Stimulated activated CD4-positive, alpha-beta T cell treated with anti-CD3 and anti-CD28 coated beads, Interleukin-12 subunit alpha, Interleukin-12 subunit beta, amount 100 ng/mL, for 48 hours (primary cell): ENCODE measurements at places on chromosomes 5 and 9.

GRCh38 chr5:38471709-38472108 lies 84.7 kb downstream of the LIFR start:
- DNase-seq = no peak

DNA sequence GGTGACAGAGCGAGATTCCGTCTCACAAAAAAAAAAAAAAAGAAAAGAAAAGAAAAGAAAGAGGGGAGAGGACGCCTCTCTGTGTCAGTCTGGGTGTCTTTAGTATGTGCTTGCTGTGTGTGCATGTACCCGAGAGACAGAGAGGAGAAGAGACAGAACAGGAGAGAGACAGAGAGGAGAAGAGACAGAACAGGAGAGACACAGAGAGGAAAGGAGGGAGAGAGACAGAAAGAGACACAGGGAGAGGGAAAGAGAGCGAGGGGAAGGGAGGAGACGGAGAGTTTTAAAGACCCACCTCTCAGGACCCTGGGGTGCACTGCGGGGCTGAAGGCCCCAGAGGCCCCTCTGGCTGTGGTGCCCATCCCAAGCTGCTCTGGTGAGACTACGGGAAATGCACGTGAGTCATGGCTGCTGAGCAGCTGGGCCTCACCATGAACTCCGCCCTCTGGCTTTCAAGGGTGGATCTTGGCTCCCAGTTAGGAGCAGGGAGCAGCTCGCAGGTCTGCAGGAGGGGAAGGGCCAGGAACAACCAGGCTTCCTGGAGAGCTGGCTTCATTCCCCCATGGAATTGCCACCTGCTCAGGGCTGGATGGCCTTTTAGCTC lies 7.9 kb downstream of the SLC6A3 start:
- DNase-seq = no peak

DNA sequence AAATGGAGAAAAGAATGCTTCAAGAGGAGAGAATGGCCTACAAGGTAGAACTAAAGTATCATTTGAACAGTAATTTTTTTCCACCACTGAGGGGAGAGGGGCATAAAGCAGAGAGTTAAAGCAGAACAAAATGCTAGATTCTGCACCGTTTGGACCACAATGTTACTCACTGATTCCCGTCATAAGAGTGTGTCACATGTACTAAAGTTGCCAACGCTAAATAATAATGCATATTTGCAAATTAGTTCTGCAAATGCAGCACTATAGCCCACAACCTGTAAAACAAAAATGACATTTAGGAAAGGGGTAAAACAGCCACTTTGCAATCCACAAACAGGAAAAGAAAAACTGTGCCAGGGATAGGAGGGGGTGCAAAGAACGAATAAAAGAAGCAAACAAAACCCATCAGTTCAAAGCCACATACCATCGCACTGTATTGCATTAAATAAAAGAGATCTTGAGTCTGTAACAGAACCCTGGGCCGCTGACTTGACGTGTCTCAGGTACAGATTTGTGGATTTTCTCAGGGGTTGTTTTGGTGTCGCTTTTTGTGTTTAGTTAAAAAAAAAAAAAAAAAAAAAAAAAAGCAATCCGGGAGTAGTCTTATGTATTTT lies 7.7 kb upstream of the NFIB start:
- DNase-seq = no peak

DNA sequence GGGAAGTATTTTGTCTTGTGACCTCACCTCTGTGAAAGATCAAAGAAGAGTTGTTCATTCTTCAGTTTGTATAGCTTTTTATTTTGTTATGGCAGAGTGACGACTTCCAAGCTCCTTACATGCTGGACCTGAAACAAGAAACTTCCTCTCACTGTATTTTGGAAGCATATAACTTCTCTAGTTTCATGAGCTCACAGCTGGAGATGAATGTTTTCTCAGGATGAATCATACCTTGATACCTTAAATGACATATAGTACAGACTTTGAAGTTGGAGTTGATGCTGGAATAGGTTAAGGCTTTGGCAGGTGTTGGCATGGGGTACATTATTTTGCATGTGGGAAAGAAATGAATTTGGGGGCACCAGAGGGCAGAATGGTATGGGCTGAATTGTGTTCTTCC lies 112.5 kb downstream of the SLC25A46 start:
- no peak for DNase-seq

DNA sequence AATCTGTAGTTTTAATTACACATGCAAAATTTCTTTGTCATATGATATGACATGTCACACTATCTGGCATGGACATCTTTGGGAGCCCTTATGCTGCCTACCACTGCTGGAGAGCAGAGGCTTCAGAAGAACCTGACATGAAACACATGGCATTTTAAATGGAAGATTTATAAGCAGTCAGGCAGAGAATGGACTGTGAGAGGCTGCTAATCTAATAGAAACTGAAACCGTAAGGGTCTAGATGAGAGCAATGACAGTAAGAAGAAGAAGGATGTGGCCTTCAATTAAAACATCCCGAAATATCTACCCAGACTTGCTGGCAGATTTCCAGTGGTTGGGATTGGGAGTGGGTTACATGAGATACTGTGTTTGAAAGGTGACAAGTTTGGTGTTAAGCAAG lies 149.8 kb downstream of the MACIR start:
- DNase-seq = no peak

- DNase-seq = no peak
Measured at GRCh38 chr5:124599028-124599973, 147.1 kb downstream of the ZNF608 start.

DNA sequence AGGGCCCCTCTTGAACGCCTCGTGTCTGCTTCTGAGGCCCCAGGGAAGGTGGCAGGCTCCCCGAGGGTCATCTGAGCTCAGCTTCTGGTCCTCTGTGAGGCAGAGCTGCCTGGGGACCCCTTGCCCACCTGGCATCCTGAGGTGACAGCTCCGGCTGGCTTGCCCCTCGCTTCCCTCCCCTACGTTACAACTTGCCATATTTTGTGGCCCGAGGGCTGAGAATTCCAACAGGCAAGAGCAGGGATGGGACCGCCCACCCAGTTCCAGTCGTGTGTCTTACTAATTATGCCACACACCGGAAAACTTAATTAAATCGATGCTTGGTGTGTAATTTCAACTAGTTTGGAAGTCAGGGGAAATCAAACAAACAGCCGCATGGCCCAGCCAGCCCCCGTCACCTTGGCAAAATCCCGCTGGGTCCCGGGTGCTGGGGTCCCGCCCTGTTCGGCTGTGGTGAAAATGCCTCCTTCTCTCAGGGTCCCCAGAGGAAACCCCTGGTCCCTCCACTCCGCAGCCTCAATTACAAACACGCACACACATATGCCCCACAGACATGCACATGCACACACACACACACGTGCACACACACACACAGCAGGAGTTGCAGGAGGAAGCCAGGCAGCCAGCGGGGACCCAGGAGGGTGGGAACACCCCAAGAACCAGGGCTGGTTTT lies 221.0 kb upstream of the IER5L start:
- no peak for DNase-seq

GRCh38 chr5:135214897-135215616 lies 181.0 kb upstream of the PITX1 start:
- no peak for DNase-seq

DNA sequence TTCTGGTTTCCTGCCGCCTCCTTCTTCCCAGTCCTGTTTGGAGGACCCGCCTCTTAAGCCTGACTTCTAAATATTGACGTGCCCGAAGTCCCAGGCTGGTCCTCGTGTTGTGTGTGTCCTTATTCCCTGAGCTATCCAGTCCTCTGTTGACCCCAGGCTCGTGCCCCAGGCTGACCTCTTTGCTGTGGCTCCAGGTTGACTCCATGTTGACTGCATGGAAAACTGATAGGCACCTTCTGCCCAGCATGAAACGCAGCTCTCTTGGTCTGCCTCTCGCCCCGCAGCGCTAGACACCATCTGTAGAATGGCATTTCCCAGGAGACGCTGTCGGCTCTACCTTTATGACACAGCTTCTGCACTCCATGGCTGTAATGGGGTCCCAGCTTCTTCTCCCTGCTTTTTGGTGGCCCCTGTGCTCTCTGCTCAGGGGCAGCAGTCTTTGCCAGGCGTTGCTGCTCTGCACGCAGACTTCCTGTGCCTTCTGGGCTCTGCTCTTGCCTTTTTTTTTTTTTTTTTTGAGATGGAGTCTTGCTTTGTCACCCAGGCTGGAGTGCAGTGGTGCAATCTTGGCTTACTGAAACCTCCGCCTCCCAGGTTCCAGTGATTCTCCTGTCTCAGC lies 28.4 kb downstream of the EHMT1 start:
- no peak for DNase-seq

- DNase-seq = no peak
Measured at GRCh38 chr5:34756781-34757624, 82.0 kb upstream of the TTC23L start.

- DNase-seq = no peak
Measured at GRCh38 chr9:26369093-26369492, 523.5 kb downstream of the CAAP1 start.

GRCh38 chr5:102289251-102289899 lies 6.7 kb downstream of the SLCO4C1 start:
- no peak for DNase-seq
